ENCODE measurements at places on chromosomes 11 and 22. TPM values are rescaled to one million over a fixed set of nuclear protein-coding genes. Genes with fewer than 3 reads are reported as not detected.

Gene SPI1
- 6.8 TPM for polyA plus RNA-seq

Gene NXPE2
- not detected for polyA plus RNA-seq

Gene OR4X2
- polyA plus RNA-seq: not detected

Gene GCAT
- 20.1 TPM for polyA plus RNA-seq

Gene DRICH1
- polyA plus RNA-seq: 0.57 TPM

Gene AGBL2
- polyA plus RNA-seq: 1.7 TPM

Gene PATE4
- polyA plus RNA-seq: not detected

Gene GGTLC2
- polyA plus RNA-seq: not detected

Gene SYT8
- polyA plus RNA-seq: 38.9 TPM

Gene DLG2
- polyA plus RNA-seq: 2.6 TPM

Gene SYT9
- polyA plus RNA-seq: 0.01 TPM

Gene ZNF214
- 0.45 TPM for polyA plus RNA-seq

Gene FOLH1
- 0.86 TPM for polyA plus RNA-seq

Gene P2RX3
- not detected for polyA plus RNA-seq

Gene ZDHHC13
- polyA plus RNA-seq: 50.1 TPM

Gene MMP27
- polyA plus RNA-seq: 0.07 TPM

Gene C1QTNF5
- 6.7 TPM for polyA plus RNA-seq

Gene DSCAML1
- polyA plus RNA-seq: 0.04 TPM

Gene SCN3B
- polyA plus RNA-seq: 0.16 TPM

Gene CLTCL1
- polyA plus RNA-seq: 4.0 TPM

Gene KLHL35
- 0.24 TPM for polyA plus RNA-seq

Gene TRIM49
- polyA plus RNA-seq: not detected

Gene SCUBE1
- polyA plus RNA-seq: 2.4 TPM

Gene PTPN5
- 0.47 TPM for polyA plus RNA-seq

Gene SMIM38
- polyA plus RNA-seq: 0.11 TPM

Gene TMPRSS6
- 0.05 TPM for polyA plus RNA-seq

Gene FGF3
- not detected for polyA plus RNA-seq

Gene FOLR2
- polyA plus RNA-seq: 1.1 TPM

Gene MPPED1
- polyA plus RNA-seq: not detected

Gene NXPE1
- polyA plus RNA-seq: not detected

Gene RNF26
- 7.4 TPM for polyA plus RNA-seq

Gene KRTAP5-8
- 0.07 TPM for polyA plus RNA-seq

Gene GAB4
- polyA plus RNA-seq: not detected

Gene DGCR6
- polyA plus RNA-seq: 0.68 TPM

Gene SMIM35
- polyA plus RNA-seq: 0.01 TPM

Gene DERL3
- 0.58 TPM for polyA plus RNA-seq

Gene OMP
- 0.98 TPM for polyA plus RNA-seq

Gene SERHL2
- 1.5 TPM for polyA plus RNA-seq

Gene APOA5
- not detected for polyA plus RNA-seq

Gene EI24
- polyA plus RNA-seq: 22.0 TPM
